ENCODE measurements at places on chromosomes 1 and 21. TPM values are rescaled to one million over a fixed set of nuclear protein-coding genes. Genes with fewer than 3 reads are reported as not detected.

DNA sequence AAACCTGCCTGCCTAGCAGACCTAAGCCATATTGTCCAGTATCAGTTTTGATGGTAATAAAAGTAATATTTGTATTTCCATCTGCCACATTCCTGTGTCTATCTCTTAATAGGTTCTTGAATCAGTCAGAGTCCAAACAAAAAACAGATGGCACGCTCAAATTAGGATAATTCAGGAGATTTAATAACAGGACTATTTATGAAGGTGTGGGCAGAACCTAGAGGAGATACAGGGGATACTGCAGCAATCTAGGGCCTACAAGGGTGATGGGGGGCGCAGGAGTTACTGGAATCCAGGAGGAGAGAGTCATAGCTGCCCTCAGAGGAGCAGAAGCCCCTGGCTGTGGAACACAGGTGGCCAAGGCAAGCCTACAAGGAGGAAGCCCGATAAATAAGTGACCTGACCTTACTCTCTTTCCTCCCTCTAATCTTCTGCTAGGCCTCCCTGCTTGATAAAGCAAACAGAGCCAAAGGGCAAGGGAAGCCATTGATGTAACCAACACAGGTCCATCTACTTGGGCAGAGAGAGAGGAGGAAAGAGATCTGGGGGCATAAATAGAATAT is 11.9 kb upstream of the HYI start:
- no peaks in the 10 kb centered on the region for H3K4me1 ChIP-seq
- no peak overlapping the region for H3K4me3 ChIP-seq
- no peaks in the 10 kb centered on the region for H3K27me3 ChIP-seq
- H3K27ac ChIP-seq, result no peak overlapping the region
- no peak for DNase-seq

CYP4A11 gene
- total RNA-seq, result not detected

DNA sequence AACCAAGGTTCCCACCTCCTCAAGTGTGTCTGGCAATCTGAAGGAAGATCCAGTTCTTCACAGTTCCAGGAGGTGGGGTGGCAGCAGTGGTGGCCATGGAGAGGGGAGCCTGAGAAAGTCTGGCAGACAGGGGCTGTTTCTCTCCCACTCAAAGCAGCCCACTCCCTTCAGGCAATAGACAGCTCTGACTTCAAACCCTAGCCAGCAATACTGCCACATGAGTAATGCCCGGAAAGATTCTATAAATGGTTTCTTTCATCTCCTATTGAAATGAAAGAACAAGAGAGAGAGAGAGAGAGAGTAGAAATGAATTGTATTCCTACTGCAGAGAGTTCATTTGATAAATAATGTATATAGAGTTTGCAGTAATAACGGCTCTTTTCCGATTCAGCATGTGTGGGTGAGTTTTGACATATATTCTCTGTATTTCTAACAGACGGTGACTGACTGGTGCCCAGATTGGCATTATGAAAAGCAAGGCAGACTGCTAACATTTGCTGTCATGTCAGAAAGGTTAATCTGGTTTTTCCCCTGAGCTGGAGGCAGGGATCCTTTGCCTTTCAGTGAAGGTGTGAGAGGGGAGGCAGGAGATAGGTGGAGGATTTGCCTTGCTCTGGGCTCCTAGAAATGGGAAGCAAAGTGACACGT is 267.1 kb upstream of the KIAA0040 start:
- H3K27ac ChIP-seq, result no peak overlapping the region
- no peak for DNase-seq
- no peaks in the 10 kb centered on the region for H3K27me3 ChIP-seq
- no peaks in the 10 kb centered on the region for H3K36me3 ChIP-seq
- no peaks in the 10 kb centered on the region for H3K4me1 ChIP-seq

- H3K27me3 ChIP-seq, result no peaks in the 10 kb centered on the region
- no peaks in the 10 kb centered on the region for H3K36me3 ChIP-seq
- DNase-seq, result no peak
- no peaks in the 10 kb centered on the region for H3K4me1 ChIP-seq
- H3K27ac ChIP-seq, result no peak overlapping the region
- H3K4me3 ChIP-seq, result no peak overlapping the region
Observed at GRCh38 chr1:180917306-180918065, 4.8 kb downstream of the KIAA1614 start.

DNA sequence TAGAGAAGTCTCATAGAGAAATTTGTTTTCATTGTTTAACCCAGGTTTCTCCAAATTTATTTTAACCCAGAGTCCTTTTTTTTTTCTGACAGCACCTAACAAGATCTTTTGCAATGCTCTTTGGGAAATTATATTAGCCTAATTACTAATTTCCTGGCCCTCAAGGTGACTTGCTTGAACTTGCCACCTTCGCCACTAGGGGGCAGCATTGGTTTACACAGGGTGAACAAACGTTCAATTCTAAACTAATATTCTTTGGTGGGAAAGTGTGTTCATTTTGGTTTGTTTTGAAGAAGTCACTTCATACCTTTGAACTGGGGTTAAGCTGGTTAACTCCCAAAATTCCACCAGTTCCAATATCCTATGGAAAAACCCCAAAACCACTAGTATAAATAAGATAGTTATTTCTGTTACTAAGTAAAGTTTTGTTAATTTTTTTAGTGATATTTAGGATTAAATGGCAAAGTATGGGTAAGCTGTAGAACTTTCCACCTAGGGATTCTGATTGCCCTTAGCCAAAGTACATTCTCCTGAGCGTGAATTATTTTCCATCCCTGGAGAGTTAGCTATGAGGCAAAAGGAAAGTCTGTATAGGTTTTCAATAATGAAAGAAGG is 13.0 kb downstream of the CCDC190 start:
- H3K4me1 ChIP-seq, result no peaks in the 10 kb centered on the region
- no peaks in the 10 kb centered on the region for H3K27me3 ChIP-seq
- H3K36me3 ChIP-seq, result no peaks in the 10 kb centered on the region
- no peak overlapping the region for H3K27ac ChIP-seq
- H3K4me3 ChIP-seq, result no peak overlapping the region

Data from B cell (primary cell).